WERI-Rb-1 (cell line): ENCODE measurements at places on chromosomes 12 and 14.

GRCh38 chr14:60242429-60242828, 6.6 kb upstream of the PPM1A start:
- no peak for DNase-seq

DNA sequence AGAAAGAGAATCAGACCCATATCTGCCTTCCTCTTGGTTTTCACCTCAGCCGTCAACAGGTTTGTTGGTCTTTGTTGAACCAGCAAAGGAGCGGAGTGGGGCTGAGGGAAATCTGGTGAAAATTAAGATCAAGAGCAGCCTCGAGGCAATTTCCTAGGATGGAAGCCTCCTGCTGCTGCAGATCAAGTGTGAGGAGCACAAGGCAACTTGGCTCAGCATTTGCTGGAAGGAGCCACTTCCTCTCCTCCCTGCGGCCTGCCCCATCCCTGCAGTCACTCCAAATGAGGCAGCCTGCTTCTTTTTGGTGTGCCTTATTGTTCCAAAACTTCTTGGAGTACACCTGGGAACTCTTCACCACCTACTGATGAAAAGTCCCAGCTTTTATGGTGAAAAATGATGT, 4.9 kb downstream of the TC2N start:
- DNase-seq = no peak

DNA sequence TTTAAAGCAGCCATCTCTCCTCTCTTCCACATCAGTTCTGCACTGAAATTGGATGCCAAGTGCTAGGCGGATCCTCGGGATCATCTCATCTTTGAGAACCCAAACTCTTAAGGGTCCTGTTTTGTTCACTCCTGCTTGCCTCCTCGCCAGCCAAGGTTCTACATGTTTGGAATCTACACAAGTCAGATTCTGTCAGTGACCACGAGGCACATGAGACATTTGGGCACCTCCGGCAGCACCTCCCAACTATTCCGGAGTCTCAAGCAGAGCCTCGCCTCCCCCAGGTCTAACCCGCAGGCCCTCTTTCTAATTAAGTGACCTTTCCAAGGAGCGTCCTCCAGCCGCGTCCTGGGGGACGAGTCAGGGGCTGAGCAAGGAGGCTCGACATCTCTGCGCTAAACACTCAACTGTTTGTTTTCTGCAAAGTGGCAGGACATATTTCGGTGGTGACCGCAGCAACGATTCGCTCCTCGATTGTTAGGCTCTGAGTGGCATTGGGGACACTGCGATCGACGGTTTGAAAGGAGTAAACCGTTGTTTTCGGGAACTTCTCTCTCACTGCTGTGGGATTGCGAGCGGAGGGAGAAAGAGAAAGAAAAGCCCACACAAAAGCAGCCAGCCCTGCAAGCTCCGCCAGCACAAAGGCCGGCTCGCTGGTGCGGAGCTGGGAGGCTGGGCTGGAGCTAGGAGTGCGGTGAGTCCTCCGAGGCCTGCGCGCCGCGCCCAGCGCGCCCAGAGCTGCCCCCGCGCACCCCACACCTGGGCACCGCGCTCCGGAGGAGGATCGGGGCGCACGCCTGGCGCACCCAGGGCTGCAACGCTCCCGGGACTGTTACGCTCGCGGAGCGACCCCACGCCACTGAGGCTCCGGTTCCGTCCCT, 640 bp downstream of the ARMH4 start:
- peak; percentile 9 for DNase-seq

DNA sequence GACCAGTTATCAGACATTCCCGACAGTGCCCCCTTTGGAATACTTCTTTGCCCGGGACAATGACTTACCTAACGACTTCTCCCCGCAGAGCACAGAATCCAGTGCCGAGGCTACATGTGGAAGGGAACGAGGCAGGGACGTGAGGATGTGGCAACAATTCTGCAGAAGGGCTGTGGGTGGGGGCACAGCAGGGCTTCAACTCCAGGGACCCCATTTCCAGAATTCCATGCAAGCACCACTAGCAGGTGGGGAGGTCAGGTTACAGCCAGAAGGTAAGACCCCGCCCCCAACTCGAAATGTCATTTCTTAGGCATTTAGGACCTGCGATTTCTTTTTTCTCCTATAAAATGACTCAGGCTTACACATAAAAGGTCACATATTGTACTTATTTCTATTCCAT, 207.9 kb downstream of the TMEM132C start:
- DNase-seq = no peak
